ENCODE measurements at places on chromosomes 2 and 18. TPM values are rescaled to one million over a fixed set of nuclear protein-coding genes. Genes with fewer than 3 reads are reported as not detected.

- no peak for DNase-seq
Measured at GRCh38 chr2:189369566-189369965, 71.7 kb upstream of the WDR75 start.

DNA sequence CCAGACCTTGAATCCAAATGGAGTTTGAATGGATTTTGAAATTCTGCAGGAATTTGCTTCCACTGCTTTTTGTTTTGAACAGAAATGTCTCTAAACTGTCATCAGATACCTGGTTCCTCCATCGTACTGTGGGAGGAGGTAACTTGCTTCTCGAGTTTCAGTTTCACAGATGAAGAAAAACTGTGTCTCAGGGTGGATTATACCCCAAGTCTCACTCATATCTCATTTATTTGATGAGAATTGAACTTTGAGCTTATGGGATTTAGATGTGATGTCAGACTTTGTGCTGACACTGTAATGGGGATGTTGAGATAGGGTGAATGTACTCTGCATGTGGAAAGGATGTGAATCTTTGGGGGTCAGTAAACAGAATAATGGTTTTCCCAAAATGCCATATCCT is 107.5 kb downstream of the GORASP2 start:
- no peak for DNase-seq

Gene LDLRAD4
- total RNA-seq, result 39.7 TPM

Gene SERPINB7
- total RNA-seq, result not detected

- no peak for DNase-seq
Measured at GRCh38 chr18:396556-396955, 103.9 kb downstream of the COLEC12 start.

Gene GALNT13
- 13.6 TPM for total RNA-seq

GRCh38 chr18:10893196-10893595 is 256.2 kb downstream of the PIEZO2 start:
- DNase-seq, result no peak

- DNase-seq, result no peak
Measured at GRCh38 chr2:168167511-168168263, 79.7 kb downstream of the STK39 start.

Gene GDF7
- 11.0 TPM for total RNA-seq
